ENCODE measurements at places on chromosomes 3 and 15. TPM values are rescaled to one million over a fixed set of nuclear protein-coding genes. Genes with fewer than 3 reads are reported as not detected.

Gene AP3B2
- total RNA-seq: 0.88 TPM

Gene ACKR2
- 1.1 TPM for total RNA-seq

Gene SGO1
- 5.4 TPM for total RNA-seq

Gene DCP1A
- 11.3 TPM for total RNA-seq

Gene TUSC7
- not detected for total RNA-seq

Gene SEMA5B
- not detected for total RNA-seq

Gene TRIM42
- total RNA-seq: not detected

Gene CAMP
- total RNA-seq: not detected

Gene IL17RC
- total RNA-seq: 26.6 TPM

Gene CAMKV
- not detected for total RNA-seq

Gene SLC12A1
- not detected for total RNA-seq

Gene TMEM207
- not detected for total RNA-seq

Gene ZFYVE19
- total RNA-seq: 18.4 TPM

Gene KLHL18
- 24.2 TPM for total RNA-seq

Gene PARP15
- 0.56 TPM for total RNA-seq

Gene MRAS
- 1.6 TPM for total RNA-seq

Gene DISP2
- 0.28 TPM for total RNA-seq

Gene ERC2
- 0.48 TPM for total RNA-seq

Gene ZBED2
- 6.8 TPM for total RNA-seq

Gene GABRB3
- total RNA-seq: 0.52 TPM
